H9 (cell line): ENCODE measurements at places on chromosomes 2 and 18. TPM values are rescaled to one million over a fixed set of nuclear protein-coding genes. Genes with fewer than 3 reads are reported as not detected.

DNA sequence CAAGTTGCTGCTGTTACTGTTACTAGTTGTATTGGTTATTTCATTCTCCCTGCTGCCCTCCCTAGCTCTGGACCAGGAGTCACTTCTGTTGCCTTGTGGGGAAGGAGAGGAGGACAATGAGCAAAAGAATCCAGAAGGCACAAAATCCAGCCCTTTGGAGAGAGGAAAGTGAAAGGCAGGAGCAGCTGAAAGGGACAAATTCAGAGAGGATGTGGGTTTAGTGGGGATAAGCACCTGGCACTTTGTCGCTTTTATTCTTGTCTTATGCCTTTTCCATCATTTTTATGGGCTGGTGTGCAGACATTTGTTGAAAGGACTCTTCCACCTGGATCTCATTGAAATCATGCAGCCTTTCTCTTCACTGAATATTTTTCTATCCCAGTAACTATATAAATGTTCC lies 24.3 kb upstream of the LTBP1 start:
- no peaks in the 10 kb centered on the region for H3K27me3 ChIP-seq
- H3K4me3 ChIP-seq, result no peak overlapping the region
- peaks cover 3% of the 10 kb centered on the region; the same call in 1 of the 2 replicates for H3K4me1 ChIP-seq
- DNase-seq, result no peak

DNA sequence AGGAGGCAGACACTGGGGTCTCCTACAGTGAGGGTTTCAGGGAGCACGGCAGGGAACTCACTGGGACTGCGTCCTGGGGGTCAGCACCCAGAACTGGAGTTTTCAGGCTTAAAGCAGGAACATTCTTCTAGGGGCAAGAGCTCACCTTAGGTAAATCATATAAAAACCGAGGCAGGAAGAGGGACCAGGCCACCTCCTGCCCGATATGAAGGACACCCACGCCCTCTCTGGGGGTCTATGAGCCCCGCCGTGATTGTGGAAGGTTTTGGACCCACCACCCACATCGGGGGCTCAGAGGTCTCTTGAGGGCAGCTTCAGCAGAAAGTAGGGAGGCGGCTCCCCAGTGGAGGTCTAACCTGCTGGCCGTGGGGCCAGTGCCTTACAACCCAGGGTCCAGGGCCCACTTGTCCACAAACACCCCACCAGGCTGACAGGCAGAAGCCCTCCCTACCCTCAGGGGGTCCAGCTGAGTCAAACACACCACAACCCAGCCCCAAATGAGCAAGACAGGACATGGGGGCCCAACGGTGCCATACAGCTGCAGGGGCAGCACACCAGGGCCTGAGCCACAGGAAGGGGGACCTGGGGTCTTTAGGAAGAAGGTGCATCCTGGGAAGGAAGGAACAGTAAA lies 25.3 kb downstream of the CROCC2 start:
- H3K27me3 ChIP-seq, result no peaks in the 10 kb centered on the region
- no peak for DNase-seq
- no peak overlapping the region for H3K27ac ChIP-seq

DNA sequence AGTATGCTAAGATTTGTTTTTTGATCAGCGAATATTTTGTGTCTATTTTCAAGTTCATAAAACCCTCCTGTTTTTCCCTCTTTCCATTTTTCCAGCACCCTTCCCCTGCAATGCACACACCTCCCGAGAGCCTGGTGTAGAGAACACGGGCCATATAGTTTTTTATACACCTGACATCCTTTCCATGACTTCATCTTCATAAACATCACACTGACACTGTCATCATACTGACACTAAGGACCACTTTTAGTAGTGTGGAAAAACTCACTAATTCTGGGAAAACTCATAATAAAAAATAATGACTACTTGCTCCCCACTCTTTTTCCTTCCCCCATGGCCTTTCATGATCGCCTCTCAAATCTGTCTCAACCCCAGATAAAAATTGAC lies 70.2 kb downstream of the EPHA4 start:
- no peak overlapping the region for H3K4me3 ChIP-seq
- H3K27ac ChIP-seq, result no peak overlapping the region
- H3K4me1 ChIP-seq, result no peaks in the 10 kb centered on the region
- DNase-seq, result no peak
- no peaks in the 10 kb centered on the region for H3K27me3 ChIP-seq

DNA sequence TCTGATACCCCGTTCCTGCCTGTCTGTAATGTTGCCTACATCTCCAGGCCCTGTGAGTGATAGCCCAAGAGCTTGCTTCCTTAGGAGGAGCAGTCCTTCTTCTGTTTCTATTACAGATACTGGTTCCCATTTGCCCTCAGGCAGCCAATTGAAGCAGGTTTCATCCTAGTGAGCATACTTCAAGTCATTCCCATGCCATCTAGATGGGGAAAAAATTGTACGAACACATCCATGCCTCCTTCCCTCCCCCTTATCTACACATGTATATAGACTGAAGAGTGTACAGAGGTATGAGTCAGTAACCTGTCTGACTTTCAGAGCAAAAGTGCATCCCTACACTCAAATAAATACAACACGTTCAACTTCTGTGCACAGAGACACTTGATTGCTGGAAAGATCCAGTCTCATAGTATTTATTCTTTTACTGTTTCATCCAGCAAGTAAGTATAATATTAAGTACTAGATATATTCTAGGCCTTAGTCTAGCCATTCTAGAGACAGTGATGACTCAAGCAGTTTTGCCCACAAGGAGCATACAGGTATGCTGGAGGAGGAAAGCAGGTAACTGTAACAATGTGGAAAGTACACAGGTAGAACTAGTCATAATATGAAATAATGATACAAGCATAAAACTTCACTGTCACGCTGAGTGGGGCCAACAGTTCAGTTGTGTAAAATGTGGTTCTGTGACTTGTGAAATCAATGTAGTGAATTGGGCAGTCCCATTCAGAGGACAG lies 153.4 kb downstream of the MGAT5 start:
- peaks cover 5% of the 10 kb centered on the region for H3K36me3 ChIP-seq
- no peak overlapping the region for H3K4me3 ChIP-seq
- H3K27ac ChIP-seq, result no peak overlapping the region
- DNase-seq, result no peak
- H3K4me1 ChIP-seq, result no peaks in the 10 kb centered on the region

DTNB gene
- 26.7 and 31.7 TPM in 2 replicates for total RNA-seq

DHRS9 gene
- not detected in 2 replicates for total RNA-seq

GRCh38 chr2:75607988-75608683 lies 38.4 kb upstream of the MRPL19 start:
- no peaks in the 10 kb centered on the region for H3K4me1 ChIP-seq
- no peak overlapping the region for H3K27ac ChIP-seq
- peak; percentile 41 for DNase-seq
- H3K36me3 ChIP-seq, result no peaks in the 10 kb centered on the region
- peak overlapping the region; percentile 77 for H3K4me3 ChIP-seq
- H3K27me3 ChIP-seq, result no peaks in the 10 kb centered on the region

LIPG gene
- total RNA-seq, result 4.4 and 6.1 TPM in 2 replicates

GRCh38 chr2:57549642-57550102 lies 496.9 kb upstream of the VRK2 start:
- 0 out of 2 replicates have a peak, but pooled peaks cover 2% of the 10 kb centered on the region for H3K4me1 ChIP-seq
- no peak for DNase-seq
- no peaks in the 10 kb centered on the region for H3K27me3 ChIP-seq
- H3K4me3 ChIP-seq, result no peak overlapping the region

GRCh38 chr2:69192176-69192945 lies 179.4 kb downstream of the ANTXR1 start:
- no peaks in the 10 kb centered on the region; the same call in 1 of the 2 replicates for H3K4me1 ChIP-seq
- no peak overlapping the region for H3K27ac ChIP-seq
- peaks cover 10% of the 10 kb centered on the region for H3K36me3 ChIP-seq
- no peaks in the 10 kb centered on the region for H3K27me3 ChIP-seq
- H3K4me3 ChIP-seq, result no peak overlapping the region

- DNase-seq, result no peak
- no peak overlapping the region for H3K4me3 ChIP-seq
- no peaks in the 10 kb centered on the region for H3K36me3 ChIP-seq
These were observed 874.4 kb downstream of the SUCLG1 start for GRCh38 chr2:83584672-83585071.

DNA sequence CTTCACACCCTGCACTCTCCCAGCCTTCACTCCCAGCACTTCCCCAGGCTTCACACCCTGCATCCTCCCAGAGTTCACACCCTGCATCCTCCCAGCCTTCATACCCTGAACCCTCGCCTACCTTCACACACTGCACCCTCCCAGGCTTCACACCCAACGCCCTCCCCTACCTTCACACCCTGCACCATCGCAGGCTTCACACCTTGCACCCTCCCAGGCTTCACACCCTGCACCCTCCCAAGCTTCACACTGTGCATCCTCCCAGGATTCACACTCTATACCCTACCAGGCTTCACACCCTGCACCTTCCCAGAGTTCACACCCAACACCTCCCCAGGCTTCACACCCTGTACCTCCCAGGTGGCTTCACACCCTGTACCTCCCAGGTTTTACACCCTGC lies 448.7 kb upstream of the MYT1L start:
- peaks cover 11% of the 10 kb centered on the region for H3K36me3 ChIP-seq
- H3K27ac ChIP-seq, result no peak overlapping the region
- no peak overlapping the region for H3K4me3 ChIP-seq
- no peak for DNase-seq

GRCh38 chr2:208541461-208541988 lies 134.9 kb downstream of the PTH2R start:
- H3K4me3 ChIP-seq, result no peak overlapping the region
- DNase-seq, result no peak
- H3K27me3 ChIP-seq, result no peaks in the 10 kb centered on the region
- no peaks in the 10 kb centered on the region for H3K4me1 ChIP-seq

- H3K4me1 ChIP-seq, result no peaks in the 10 kb centered on the region
- no peak for DNase-seq
- H3K36me3 ChIP-seq, result peaks cover 57% of the 10 kb centered on the region
- H3K4me3 ChIP-seq, result no peak overlapping the region
These were observed 29.4 kb downstream of the KIF1A start for GRCh38 chr2:240790370-240791220.

ATRAID gene
- 106 and 108 TPM in 2 replicates for total RNA-seq

CCDC150 gene
- total RNA-seq, result 22.1 and 26.2 TPM in 2 replicates

DNA sequence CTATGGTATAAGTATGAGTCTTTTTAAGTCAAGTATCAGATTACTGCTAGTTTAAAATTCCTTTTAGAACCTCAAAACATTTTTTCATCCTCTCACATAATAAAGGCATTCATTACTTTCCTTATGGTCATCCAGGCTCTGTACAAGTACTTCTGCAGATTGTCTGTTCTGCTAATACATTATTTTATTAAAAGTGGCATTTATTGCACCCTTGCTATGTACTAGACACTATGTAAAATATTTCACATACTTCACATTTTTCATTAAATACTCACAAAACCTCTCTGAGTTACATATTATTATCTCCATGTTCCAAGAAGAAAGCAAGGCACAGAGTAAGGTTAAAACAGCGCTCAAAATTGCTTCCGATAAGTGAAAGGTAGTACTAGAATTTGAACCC lies 84.1 kb downstream of the RAPH1 start:
- H3K4me1 ChIP-seq, result no peaks in the 10 kb centered on the region
- no peak for DNase-seq
- no peak overlapping the region for H3K4me3 ChIP-seq
- H3K36me3 ChIP-seq, result no peaks in the 10 kb centered on the region; the same call in 1 of the 3 replicates
- H3K27ac ChIP-seq, result no peak overlapping the region

- no peak overlapping the region for H3K4me3 ChIP-seq
- H3K4me1 ChIP-seq, result no peaks in the 10 kb centered on the region
- no peak for DNase-seq
- H3K27ac ChIP-seq, result no peak overlapping the region
- no peaks in the 10 kb centered on the region for H3K36me3 ChIP-seq
- H3K27me3 ChIP-seq, result no peaks in the 10 kb centered on the region
These were observed 15.6 kb downstream of the HPCAL1 start for GRCh38 chr2:10318345-10318744.

DNA sequence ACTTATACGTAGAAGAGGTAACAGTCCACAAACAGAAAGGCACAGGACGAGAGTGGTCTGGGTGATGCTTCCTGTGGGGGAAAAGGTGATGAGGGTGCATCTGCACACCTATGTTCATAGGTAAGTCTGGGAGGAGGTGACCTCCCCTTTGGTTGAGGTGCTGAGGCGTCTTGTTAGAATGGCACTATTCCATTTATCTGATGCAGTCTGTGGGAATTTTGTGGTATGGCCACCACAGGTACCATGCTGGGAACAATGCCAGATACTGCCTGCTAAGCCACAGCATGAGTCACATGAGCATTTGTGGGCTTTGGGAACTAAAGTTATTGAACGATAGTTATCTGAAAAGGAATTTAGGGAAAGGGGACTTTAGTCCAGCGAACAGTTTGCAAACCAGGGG lies 27.9 kb downstream of the IL37 start:
- H3K4me3 ChIP-seq, result no peak overlapping the region
- DNase-seq, result no peak
- no peaks in the 10 kb centered on the region for H3K4me1 ChIP-seq
- H3K27me3 ChIP-seq, result peaks cover 2% of the 10 kb centered on the region; the same call in 1 of the 2 replicates
- H3K27ac ChIP-seq, result no peak overlapping the region

DNA sequence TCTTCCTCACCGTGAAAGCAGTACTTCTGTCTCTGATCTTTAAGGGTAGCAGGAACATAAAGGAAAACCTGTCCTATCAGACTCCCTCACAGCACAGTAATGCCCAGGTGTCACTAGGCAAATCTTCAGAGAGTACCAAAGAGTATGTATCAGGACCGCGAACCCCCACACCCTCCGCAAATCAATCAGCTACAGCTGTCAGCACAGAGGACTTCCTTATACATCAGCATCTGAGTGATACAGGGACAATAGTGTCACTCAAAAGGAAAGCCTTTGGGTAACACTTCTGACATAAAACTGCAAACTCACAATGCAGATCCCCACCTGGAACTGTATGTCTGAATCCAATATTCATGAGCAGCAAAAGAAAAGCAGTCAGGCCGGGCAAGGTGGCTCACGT lies 2.6 kb downstream of the AFG3L2 start:
- H3K4me1 ChIP-seq, result peaks cover 4% of the 10 kb centered on the region; the same call in 1 of the 2 replicates
- H3K36me3 ChIP-seq, result peaks cover 6% of the 10 kb centered on the region
- H3K4me3 ChIP-seq, result peak overlapping the region; percentile 11; the same call in 1 of the 2 replicates
- no peak for DNase-seq
- H3K27ac ChIP-seq, result no peak overlapping the region

DNA sequence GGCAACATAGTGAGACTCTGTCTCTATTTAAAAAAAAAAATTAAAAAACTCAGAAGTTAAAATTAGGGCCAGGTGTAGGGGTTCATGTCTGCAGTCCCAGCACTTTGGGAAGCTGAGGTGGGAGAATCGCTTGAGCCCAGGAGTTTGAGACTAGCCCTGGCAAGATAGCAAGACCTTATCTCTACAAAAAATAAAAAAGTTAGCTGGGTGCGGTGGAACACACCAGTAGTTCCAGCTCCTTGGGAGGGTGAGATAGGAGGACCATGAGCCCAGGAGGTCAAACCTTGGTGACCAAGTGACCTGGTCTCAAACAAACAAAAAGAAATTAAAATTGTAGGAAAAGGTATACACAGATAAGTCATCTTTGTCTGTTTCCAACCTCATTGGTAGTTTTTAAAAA lies 11.3 kb downstream of the TTLL4 start:
- H3K36me3 ChIP-seq, result peaks cover 26% of the 10 kb centered on the region
- no peak for DNase-seq
- no peaks in the 10 kb centered on the region for H3K27me3 ChIP-seq
- H3K4me3 ChIP-seq, result no peak overlapping the region

EMILIN1 gene
- total RNA-seq, result 1.2 and 1.8 TPM in 2 replicates

GRCh38 chr2:85405201-85406059 lies 4.7 kb downstream of the CAPG start:
- H3K27me3 ChIP-seq, result no peaks in the 10 kb centered on the region
- DNase-seq, result no peak
- no peak overlapping the region for H3K27ac ChIP-seq
- no peak overlapping the region for H3K4me3 ChIP-seq
